Diencephalon (tissue), 1 donor: ENCODE measurements at places on chromosomes 12 and 14. TPM values are rescaled to one million over a fixed set of nuclear protein-coding genes. Genes with fewer than 3 reads are reported as not detected.

The C14orf180 gene
- total RNA-seq: 0.92 TPM

The LMO3 gene
- total RNA-seq: 235 TPM

The SLC6A13 gene
- 17.8 TPM for total RNA-seq

The RIN3 gene
- 0.23 TPM for total RNA-seq
